Dorsolateral prefrontal cortex (tissue), 122 donors: ENCODE measurements at places on chromosomes 7 and 10. TPM values are rescaled to one million over a fixed set of nuclear protein-coding genes. Genes with fewer than 3 reads are reported as not detected.

NACAD gene
- 109 TPM for total RNA-seq

RPEL1 gene
- total RNA-seq, result not detected

ABCB4 gene
- total RNA-seq, result 0.31 TPM

CYP2C8 gene
- 5.5 TPM for total RNA-seq

UPK3BL1 gene
- total RNA-seq, result 67.6 TPM

RAMP3 gene
- 3.6 TPM for total RNA-seq

ZNF804B gene
- 3.8 TPM for total RNA-seq

ASB15 gene
- total RNA-seq, result not detected

ARMC10 gene
- 40.5 TPM for total RNA-seq

PRF1 gene
- 1.6 TPM for total RNA-seq

TRIM50 gene
- not detected for total RNA-seq

FEZF1 gene
- 0.73 TPM for total RNA-seq

WNT16 gene
- total RNA-seq, result 0.41 TPM

BET1 gene
- total RNA-seq, result 27.8 TPM

MYL10 gene
- not detected for total RNA-seq

NRP1 gene
- total RNA-seq, result 28.0 TPM

TSPAN33 gene
- total RNA-seq, result 24.6 TPM

GIMAP1 gene
- total RNA-seq, result 1.1 TPM

TMEM273 gene
- 21.9 TPM for total RNA-seq

URGCP gene
- total RNA-seq, result 55.2 TPM

OR2A5 gene
- total RNA-seq, result not detected

SLC26A4 gene
- 13.4 TPM for total RNA-seq

DUSP5 gene
- total RNA-seq, result 5.7 TPM

HOGA1 gene
- 5.1 TPM for total RNA-seq

TAS2R5 gene
- total RNA-seq, result 3.1 TPM
